Memory B cell (primary cell): ENCODE measurements at places on chromosomes 11 and 22.

- DNase-seq, result no peak
These were observed 10.4 kb downstream of the SPATA19 start for GRCh38 chr11:133834682-133835592.

GRCh38 chr11:115739878-115740277 lies 235.7 kb upstream of the CADM1 start:
- DNase-seq, result no peak

DNA sequence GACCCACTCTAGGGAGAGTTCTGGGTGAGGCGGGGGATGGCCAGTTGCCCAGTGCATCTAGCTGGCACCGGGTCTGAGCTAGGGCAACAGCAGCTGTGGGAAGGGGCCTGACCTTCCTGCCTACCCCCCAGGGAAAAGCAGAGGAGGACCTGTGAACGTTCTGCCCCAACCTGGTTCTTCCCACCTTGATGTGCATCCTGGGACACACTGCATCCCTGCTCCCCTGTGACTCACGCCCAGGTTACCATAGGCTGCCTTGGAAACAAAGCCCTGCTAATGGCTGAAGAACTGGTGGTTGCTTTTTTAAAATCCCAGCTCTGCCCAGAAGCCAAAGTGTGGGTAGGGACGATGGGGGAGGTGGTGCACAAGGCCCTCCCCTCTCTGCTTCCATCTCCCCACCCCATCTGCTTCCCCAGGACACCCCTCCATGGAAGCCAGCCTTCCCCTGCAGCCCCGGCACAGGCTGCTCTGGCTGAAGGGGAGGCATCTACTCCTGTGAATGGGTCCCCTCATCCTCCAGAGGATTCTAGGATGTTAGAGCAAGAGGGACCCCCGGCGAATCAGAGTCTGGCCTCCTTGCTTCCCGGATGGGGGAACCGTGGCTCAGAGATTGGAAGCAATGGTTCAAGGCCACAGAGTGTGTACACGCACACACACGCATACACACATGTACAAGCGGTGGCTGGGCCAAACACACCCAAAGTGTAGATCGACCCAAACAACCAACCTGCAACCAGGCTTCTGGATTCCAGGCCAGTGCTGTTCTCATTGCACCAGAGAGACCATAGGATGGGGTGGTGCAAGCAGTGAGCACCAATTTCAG lies 7.6 kb upstream of the C11orf96 start:
- DNase-seq, result no peak

- peak; percentile 30 for DNase-seq
These were observed 101.1 kb upstream of the SLC22A12 start for GRCh38 chr11:64489831-64490441.

DNA sequence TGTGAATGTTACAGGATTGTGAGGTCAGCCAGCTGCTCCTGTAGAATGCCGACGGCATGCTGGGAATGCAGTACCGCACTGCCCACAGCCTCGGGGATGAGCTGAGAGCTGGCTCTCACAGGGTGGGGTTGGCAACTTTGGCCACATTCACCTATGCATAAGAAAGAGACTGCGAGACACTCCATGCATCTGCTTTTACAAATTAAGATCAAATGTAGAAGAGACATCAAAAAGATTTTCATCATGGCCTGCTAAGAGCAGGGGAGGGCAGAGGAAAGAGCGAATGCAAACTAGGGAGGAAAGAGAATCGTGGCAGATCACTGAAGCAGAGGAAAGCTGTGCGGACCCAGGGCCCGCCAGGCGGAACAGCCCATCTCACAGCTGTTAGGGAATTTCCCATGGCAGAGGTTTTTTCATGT lies 49.8 kb upstream of the SPATA19 start:
- peak; percentile 20 for DNase-seq

GRCh38 chr22:45823336-45823735 lies 151.7 kb downstream of the ATXN10 start:
- DNase-seq, result no peak

- no peak for DNase-seq
These were observed 45.3 kb downstream of the GDPD5 start for GRCh38 chr11:75480185-75481175.

GRCh38 chr22:27750584-27751265 lies 50.8 kb downstream of the MN1 start:
- no peak for DNase-seq

- no peak for DNase-seq
These were observed 11.2 kb upstream of the CTSD start for GRCh38 chr11:1774886-1775285.

GRCh38 chr11:133399294-133399693 lies 133.0 kb downstream of the OPCML start:
- DNase-seq, result no peak

DNA sequence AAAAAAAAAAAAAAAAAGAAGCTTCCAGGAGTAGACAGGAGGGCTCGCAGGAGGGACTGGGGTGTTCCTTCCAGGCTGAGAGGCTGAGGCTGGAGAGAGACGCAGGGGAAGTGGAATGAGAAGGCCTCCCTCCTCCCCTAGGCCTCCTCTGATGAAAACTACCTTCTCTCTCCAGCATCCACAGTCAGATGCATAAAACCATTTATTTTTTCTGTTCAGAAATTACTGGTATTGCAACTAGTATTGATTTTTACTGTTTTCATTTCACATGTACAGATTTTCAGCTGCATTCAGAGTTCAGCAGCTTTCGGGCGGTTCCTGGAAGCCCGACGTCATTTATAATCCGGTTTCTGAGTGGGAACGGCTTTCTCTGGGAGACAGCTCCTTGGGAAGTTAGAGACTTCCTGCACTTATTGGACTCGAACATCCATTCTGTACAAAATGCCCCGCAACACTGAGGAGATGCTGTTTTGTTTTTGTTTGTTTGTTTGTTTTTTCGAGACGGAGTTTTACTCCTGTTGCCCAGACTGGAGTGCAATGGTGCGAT lies 6.9 kb upstream of the NFAM1 start:
- DNase-seq, result no peak

- no peak for DNase-seq
These were observed 430 bp downstream of the CDC42EP1 start for GRCh38 chr22:37560608-37561211.

GRCh38 chr11:16738947-16739815 lies 734 bp downstream of the C11orf58 start:
- no peak for DNase-seq

GRCh38 chr11:116513894-116514293 lies 258.9 kb downstream of the BUD13 start:
- no peak for DNase-seq

GRCh38 chr22:30609260-30610185 lies 2.5 kb downstream of the TCN2 start:
- DNase-seq, result no peak

DNA sequence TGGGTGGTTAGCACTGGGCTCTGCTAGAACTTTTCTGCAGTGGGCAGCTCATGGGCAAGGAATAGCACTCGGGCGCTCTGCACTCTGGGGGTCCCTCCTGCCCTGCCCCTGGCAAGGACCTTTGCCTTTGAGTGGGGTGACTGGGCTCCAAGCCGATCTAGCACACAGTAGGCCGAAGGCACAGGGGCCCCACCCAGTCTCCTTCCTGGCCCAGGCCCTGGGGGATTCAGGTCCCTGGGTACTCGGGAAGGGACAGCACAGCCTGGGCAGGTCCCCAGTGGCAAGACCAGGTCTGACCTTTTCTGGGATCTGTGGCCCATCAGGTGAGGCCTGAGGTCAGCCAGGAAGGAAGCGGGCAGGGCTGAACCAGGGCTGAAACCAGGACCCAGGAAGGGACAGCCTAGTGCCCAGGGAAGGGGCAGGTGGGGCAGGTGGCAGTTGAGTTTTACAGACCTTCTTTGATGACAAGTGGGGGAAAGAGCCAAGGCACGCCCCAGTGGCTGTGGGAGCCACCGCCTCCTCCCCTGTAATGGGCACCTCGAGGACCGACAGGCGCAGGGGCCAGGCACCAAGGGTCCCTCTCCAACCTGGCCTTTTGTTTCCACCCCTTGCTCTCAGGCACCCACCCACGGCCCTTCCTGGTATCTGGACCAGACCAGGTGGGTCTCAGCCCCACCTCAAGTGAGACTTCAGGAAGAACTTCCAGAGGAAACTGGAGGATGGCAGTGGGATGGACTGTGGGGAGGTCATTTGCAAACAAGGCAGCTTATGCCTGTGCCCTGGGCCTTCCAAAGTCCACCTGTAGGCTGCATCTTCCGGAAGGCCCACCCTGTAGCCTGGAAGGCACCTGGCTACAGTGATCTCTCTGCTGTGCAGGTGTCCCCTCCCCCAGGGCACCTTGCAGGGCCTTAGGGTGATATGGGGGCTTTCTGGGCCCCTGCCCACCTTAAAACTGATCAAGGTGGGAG lies 883 bp upstream of the AIFM3 start:
- no peak for DNase-seq

GRCh38 chr11:71204294-71204693 lies 48.1 kb downstream of the SHANK2 start:
- no peak for DNase-seq

DNA sequence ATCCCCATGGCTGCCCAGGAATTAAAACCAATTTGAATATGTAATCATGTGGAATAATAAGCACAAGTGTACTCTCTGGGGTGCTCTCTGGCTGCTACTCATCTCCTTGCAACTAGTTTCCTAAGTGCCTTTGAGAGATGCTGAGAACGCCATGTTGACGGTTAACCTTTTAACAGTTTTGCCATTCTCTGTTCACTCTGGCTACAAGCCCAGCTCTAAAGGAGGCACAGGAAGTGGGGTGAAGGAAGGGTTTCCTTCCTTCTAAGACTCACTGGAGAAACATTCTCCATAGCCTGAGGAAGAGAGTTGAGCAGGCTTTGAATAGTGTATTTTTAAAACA lies 122.0 kb upstream of the ZC3H12C start:
- DNase-seq, result no peak

- DNase-seq, result no peak
These were observed 24.3 kb downstream of the SERPIND1 start for GRCh38 chr22:20798218-20798617.

- DNase-seq, result no peak
These were observed 9.9 kb downstream of the SYNGR1 start for GRCh38 chr22:39359659-39360195.

- DNase-seq, result no peak
These were observed 6.0 kb upstream of the CARD10 start for GRCh38 chr22:37525073-37525745.

GRCh38 chr11:121652971-121653370 lies 200.2 kb upstream of the SORL1-AS1 start:
- DNase-seq, result no peak

DNA sequence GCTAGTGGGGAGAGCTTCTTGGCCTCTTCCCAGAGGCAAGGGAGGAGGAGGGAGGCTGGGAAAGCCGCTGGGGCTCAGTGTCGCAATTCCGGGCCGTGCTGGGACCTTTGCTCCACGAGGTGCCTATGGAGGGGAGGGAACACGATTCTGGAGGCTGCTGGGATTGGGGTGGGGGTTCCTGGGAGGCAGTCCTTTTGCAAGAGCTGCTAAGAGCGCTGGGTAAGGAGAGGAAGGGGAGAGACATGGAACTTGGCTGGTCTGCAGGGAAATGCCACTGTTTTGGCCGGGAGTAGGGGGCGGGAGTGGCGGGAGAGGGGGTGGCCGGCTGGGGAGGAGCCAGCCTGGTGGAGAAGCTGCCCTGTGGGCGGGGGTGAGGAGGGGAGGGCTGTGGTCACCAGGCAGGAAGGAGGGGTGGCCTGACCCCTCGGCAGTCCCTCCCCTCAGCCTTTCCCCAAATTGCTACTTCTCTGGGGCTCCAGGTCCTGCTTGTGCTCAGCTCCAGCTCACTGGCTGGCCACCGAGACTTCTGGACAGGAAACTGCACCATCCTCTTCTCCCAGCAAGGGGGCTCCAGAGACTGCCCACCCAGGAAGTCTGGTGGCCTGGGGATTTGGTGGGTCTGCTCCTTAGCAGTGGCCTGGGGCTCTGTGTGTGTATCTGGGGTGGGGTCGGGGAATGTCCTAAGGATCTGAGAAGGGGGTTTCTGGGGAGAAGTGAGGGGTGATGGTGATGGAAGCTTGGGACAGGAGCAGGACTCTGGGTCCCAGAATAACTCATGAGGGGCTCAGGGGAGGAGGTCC lies at the start of gene NR1H3:
TSS of gene NR1H3 (plus strand) at position 480 of the 800 bp plus-strand sequence. CDS start 1,221 bp downstream, outside the sequence.
- DNase-seq, result no peak

DNA sequence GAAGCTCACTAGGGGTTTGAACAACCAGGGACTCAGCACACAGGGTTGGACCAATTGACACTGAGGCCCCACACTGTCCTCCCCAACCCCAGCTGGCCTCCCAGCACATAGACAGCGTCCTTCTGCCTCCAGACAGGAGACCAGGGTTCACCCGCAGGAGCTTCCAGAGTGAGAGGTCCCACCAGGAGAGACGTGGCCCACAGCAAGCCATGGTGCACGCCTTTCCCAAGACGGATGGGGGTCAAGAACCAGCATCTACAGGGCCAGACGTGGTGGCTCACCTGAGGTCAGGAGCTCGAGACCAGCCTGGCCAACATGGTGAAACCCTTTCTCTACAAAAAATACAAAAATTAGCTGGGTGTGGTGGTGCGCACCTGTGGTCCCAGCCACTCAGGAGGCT lies 12.1 kb upstream of the SIGIRR start:
- peak; percentile 6 for DNase-seq

GRCh38 chr22:34913826-34914225 lies 152.1 kb upstream of the ISX start:
- no peak for DNase-seq

DNA sequence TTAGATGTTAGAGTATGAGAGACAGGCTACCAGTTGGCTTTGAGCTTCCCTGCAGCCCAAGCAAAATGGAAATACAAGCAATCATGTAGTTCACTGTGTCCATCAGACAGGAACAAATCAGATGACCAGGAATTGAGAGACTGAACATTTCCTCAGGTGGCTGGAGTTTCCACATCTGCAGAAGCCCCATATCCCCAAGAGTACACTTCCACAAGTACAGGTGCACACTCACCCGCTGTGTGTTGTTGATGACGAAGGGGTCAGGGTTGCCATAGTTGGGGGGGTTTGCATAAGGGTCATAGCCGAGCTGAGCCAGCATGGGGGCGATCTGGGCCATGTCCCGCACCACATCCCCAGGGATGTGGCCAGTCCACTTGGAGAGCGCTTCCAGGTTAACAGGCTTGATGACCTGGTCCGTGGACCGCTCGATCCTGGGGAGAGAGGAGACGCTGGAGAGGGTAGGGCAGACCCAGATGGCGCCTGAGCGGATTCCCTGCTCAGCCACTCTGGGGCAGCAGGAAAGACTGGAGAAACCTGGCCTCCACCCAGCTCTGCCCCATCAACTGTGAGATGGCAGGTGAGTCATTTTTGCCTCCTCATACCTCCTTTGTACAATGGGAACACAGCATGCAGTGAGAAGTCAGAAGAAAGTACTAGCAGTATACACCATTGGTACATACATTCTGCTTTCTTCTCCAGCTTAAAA lies 23.9 kb upstream of the TFIP11 start:
- no peak for DNase-seq
